ENCODE measurements at places on chromosomes 5 and 9.

- no peak for DNase-seq
Observed at GRCh38 chr9:123599781-123600180, 243.8 kb downstream of the CRB2 start.

DNA sequence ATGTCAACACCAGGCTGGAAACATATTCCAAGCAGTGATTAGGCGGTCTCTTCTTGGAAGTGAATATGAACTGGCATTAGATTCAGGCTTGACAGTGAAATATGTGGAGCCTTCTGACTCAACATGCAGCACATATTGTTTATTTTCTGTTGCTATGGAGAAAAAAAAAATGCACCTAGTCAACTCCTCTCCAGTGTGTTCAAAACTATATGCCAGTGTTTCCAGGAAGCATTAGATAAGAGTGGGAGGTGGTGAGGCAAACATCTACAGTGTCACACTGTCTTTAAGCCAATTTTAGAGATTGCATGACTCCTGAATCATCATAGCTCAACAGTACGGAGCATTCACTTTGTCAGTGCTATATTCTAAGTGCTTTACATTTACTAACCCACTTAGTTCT is 117.9 kb downstream of the HCN1 start:
- DNase-seq: no peak

DNA sequence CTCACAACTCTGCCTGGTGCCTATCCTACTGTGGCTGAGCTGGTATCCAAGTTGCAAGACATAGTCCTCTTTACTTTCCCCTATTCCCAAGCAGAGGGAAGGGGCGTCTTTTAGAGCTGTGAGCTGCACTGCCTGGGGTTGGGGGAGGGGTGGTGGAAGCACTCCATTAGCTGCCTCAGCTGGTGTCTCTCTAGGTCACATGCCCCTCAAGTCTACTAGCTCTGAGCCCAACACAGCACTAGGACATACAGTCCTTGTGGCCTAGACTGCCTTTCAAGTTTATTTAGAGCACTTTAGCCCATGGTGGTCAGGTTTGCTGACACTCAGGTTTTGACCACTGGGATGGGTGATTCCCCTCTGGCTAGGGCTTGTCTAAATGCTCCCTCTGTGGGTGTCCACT is 54.7 kb downstream of the SREK1 start:
- DNase-seq: no peak

GRCh38 chr9:103530934-103531333 is 535.8 kb downstream of the CYLC2 start:
- peak; percentile 46 for DNase-seq

DNA sequence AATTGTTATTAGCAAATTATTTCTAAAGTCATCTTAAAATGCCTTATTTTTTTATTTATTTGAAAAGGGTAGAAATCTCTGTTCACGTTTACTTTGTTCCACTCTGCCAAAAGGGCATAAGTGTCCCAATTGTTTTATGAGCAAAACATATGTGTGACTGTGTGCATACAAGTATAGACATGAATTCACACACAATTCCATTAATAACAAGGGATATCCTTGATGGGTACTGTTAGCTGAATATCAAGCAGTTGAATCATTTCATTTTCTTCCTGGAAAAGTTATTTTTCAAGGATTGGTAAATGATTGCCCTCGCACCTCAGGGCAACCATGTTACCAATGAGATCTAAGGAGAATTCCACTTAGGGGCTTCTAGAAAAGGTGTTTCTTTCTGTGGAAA is 92.1 kb upstream of the TAF11L2 start:
- DNase-seq: no peak

DNA sequence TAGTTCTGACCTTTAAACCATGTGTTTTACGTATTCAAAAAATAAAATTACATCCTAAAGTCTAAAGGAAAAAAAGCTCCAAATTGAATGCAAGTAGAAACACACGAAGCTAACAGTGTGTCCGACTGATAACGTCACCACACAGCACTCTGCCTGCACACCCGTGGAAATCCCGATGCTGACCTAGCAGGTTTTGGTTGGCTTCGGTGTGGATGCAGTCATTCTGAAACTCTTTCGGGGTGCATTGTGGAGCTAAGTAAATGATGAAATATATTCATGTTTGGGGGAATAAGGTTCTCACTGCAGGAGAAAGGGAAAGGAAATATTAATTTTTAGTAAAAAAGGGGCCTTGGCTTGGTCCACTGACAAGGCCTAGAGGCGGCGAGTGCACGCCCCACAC is 2.0 kb downstream of the RASGEF1C start:
- DNase-seq: no peak

GRCh38 chr5:151661968-151662732 is 24.6 kb downstream of the SPARC start:
- no peak for DNase-seq

GRCh38 chr9:114156657-114157421 is 1.5 kb downstream of the COL27A1 start:
- peak; percentile 38 for DNase-seq

DNA sequence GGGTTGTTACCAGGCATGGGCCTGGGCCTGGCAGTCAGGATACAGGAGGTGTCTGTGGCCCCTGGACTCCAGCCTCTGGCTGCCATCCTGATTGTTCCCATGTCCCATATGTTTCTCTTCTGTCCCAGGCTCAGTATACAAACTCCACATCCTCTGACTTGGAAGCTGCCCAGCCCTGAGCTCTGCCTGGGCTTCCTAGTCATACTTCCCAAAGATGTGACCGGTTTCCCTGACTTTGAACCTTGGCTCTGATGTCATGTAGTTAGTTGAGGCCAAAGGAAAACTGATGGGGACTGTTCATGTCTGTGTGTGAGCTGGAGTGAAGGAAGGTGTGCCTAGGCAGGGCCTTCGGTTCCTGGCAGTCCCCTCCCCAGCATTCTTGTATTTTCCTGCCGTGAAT is 50.4 kb downstream of the CYSTM1 start:
- no peak for DNase-seq

GRCh38 chr5:146041180-146041789 is 64.1 kb downstream of the PLAC8L1 start:
- peak; percentile 18 for DNase-seq

DNA sequence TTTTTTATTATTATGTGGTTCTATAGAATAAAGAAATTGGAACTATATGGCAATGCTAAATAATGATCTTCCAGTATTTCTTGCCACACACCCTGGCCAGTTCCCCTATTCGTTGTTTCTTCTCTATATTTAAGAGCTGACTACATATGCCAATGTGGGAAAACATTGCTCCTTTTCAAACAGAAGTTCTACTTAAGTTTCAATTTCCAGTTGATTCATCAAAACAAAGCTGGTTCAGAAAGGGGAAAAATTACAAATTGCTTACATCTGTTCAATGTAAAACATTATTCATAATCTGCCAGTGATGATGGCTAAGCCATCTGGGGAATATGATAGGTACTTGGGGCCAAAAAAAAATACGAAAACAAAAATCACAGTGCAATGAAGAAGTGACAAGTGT is 76.9 kb downstream of the ST8SIA4 start:
- no peak for DNase-seq

DNA sequence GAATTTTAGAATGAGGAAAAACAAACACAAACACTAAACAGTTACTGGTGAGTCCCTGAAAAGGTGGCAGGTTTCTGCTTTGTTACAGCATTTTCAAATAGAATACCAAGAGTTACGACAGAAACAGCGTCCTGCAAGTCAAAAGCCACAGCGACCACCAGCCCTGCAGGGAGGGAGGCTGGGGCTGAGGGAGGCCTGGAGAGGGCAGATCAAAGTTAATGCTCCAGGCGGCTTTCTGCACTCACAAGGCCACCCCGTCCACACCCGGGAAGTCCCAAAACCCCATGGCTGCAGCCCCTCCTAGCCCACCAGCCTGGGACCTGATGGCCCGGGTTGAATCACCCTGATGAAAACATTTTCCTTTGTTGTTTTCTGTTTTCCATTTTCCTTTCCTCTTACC is 29.3 kb downstream of the COL23A1 start:
- DNase-seq: peak; percentile 80

- DNase-seq: no peak
Observed at GRCh38 chr9:106626936-106627335, 236.0 kb upstream of the ZNF462 start.

- no peak for DNase-seq
Observed at GRCh38 chr5:930866-931265, 38.2 kb downstream of the TRIP13 start.

- no peak for DNase-seq
Observed at GRCh38 chr9:97570899-97571298, 62.3 kb downstream of the TSTD2 start.

GRCh38 chr5:159775890-159776289 is 140.4 kb upstream of the ADRA1B start:
- DNase-seq: no peak

- no peak for DNase-seq
Observed at GRCh38 chr9:125280945-125281344, 19.3 kb downstream of the GAPVD1 start.

DNA sequence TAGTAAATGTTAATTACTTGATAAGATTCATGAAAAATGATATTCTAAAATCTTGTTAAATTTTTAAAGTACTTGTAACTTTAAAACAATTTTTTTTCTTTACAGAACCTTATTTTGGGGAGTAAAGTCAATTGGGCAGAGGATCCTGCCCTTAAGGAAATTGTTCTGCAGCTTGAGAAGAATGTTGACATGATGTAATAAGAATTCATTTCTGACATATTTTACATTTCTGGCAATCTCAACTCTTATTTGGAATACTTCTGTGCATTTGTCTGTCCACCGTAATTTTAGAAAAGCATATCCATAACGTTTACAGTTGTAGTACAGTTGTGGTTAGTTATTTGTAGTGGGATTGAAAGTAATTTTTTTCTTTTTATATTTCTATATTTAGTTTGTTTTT is 20.2 kb downstream of the CENPH start:
- no peak for DNase-seq

GRCh38 chr9:96719921-96720320 is 58.0 kb downstream of the ZNF510 start:
- DNase-seq: no peak

GRCh38 chr9:94804316-94804715 is 77.8 kb downstream of the AOPEP start:
- DNase-seq: no peak

GRCh38 chr9:89718651-89719050 is 113.8 kb downstream of the GADD45G start:
- no peak for DNase-seq

GRCh38 chr5:142845954-142846398 is 75.8 kb downstream of the ARHGAP26 start:
- no peak for DNase-seq

DNA sequence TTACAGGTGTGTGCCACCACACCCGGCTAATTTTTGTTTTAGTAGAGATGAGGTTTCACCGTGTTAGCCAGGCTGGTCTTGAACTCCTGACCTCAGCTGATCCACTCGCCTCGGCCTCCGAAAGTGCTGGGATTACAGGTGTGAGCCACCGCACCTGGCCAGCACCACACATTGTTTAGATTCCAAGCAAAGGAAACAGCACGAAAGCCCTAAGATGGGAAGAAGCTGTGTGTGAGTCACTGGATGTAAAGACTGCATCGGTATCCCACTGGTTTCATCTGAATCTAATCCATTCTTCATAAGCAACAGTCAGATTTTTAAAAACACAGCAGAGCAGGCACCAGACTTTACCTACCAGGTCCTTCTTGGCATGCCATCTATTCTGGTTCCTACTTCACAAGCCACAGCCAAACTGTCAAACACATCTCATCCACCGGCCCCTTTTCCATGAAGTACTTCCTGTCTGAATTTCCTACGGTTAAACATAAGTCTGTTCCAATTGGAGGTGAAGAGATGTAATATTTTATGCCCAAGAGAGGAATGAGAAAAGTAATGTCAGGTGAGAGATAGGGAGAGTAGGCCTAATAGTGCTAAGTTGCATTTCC is 17.4 kb downstream of the UBTD2 start:
- DNase-seq: no peak

DNA sequence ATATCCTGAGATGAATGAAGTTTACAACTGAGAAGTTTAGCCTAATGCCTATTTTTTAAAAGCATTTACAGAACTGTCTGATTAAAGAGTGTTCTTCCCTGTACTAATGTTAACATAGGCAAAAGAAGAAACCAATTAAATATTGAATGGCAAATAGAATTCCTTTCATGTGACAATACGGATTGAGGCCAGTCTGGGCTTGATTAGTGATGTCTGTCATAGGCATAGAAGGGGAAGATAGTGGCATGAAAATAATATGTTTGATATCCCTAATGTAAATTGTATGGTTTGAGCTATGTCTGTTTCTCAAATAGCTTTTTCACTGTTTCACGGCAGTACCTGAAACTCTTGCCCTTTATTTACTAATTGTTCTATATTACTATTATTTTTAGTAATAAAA is 443.1 kb upstream of the CLINT1 start:
- DNase-seq: no peak

GRCh38 chr5:143056339-143056704 is 286.1 kb downstream of the ARHGAP26 start:
- no peak for DNase-seq

Data from NB4 (cell line).